ENCODE measurements at places on chromosomes 13 and 19.

DNA sequence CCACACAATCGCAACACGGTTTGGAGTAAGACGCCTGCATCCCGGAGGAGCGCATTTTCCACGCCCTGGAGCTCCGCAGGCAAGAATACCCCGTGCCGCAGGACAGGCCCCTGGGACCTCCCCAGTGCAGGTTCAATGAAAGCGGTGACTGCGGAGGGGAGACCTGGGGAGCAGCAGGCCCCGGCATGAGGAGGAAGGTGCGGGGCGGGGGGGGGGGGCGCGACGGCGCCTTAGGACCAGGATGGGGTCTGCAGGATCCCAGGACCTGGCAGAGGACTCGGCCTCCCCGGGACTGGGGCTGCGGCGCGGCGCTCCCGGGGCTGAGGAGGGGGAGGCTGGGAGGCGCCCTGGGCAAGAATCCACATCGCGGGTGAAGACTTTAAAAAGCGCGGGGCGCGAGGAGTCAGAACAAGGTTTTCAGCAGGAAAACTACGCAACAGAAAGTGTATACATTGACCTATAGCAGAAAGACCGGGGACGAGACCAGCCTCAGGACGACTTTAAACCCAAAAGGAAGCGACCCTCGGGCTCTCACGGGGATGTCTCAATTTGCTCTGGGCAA is 432 bp downstream of the ZNF611 start:
- DNase-seq: no peak

DNA sequence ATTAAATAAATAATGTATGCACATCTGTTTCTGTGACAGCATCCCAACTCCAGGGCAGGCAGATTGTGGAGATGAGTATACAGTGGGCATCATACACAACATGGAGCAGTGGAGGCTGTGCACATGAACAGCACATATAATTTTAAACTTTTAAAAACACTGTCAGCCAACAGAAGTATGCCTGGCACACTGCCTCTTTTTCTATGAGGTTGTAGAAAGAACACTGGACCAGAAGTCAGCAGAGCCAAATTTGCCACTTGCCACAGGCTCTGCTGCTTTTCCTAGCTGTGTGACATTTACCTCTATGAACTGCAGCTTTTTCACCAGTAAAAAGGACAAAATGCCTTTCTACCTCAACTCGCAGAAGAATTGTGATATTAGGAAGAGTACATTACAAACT is 118.7 kb downstream of the FRY start:
- no peak for DNase-seq

- DNase-seq: no peak
Measured at GRCh38 chr13:99059498-99060075, 81.7 kb upstream of the DOCK9 start.

- DNase-seq: no peak
Measured at GRCh38 chr19:405121-405965, 3.6 kb downstream of the C2CD4C start.

DNA sequence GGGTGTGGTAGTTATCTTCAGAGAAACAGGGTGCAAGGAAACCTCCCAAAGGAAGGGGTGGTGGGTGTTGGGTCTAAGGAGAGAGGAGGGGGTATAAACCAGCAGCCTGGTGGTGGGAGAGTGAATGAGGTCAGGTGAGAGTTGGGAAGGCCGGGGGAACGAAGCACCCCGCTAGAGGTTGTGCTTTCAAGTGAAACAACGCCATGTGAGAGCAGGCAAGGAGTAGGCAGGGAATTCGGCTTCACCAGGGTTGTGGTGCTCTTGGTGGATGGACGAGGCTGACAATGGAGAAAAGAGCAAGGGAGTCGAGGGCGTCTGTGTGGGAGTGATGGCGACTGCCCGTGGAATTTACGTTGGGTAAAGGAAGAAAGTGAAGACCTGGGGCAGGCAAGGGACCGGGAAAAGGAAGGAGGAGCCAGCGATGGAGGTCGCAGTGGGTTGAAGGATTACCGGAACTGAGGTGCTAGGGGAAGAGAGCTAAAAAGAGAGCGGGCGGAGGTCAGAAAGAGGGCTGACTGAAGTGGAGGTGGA is 2.1 kb upstream of the MLNR start:
- DNase-seq: no peak

DNA sequence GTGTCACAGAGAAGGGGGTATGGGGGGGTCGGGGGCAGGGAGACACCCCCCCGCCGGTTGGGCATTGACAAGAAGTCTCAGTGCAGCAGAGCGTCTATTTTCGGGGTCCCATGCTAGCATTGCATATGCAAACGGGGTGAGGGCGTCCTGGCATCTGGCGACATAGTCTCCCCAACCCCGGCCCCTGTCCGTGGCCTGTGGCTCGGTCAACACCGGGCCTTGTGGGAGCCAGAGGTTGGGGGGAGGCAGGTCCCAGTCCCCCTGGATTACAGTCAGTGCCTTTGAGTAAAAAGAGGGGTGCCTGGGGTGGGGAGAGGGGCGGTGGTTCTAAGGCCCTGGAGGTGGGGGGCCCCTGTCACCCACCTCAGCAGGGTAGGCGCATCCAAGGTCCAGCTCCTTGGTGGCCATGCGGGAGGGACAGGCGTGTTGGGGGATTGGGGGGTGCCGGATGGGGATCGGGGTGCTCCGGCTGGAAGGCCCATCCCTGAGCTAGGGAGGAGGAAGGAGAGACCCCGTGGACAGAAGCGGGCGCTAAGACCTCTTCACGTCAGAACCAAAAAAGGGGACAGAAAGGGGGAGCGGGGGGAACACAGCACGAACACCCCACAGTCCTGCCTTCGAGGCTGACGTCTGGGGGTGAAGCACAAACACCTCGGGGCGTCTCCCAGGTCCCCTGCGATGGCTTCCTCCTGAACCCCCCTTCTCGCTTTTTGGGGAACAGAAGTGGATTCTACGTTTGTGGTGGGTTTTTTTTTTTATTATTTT is 20.9 kb downstream of the ZBTB7A start:
- DNase-seq: no peak

GRCh38 chr13:90444232-90444631 is 903.3 kb upstream of the MIR17HG start:
- DNase-seq: no peak
